Immature natural killer cell (primary cell): ENCODE measurements at places on chromosomes 2 and 18. TPM values are rescaled to one million over a fixed set of nuclear protein-coding genes. Genes with fewer than 3 reads are reported as not detected.

ZNF804A gene
- polyA plus RNA-seq: 0.03 TPM

RELCH gene
- polyA plus RNA-seq: 7.9 TPM

C2orf92 gene
- 0.37 TPM for polyA plus RNA-seq

- no peak for DNase-seq
These were observed 201.4 kb downstream of the CELF4 start for GRCh38 chr18:37364237-37364636.

DNA sequence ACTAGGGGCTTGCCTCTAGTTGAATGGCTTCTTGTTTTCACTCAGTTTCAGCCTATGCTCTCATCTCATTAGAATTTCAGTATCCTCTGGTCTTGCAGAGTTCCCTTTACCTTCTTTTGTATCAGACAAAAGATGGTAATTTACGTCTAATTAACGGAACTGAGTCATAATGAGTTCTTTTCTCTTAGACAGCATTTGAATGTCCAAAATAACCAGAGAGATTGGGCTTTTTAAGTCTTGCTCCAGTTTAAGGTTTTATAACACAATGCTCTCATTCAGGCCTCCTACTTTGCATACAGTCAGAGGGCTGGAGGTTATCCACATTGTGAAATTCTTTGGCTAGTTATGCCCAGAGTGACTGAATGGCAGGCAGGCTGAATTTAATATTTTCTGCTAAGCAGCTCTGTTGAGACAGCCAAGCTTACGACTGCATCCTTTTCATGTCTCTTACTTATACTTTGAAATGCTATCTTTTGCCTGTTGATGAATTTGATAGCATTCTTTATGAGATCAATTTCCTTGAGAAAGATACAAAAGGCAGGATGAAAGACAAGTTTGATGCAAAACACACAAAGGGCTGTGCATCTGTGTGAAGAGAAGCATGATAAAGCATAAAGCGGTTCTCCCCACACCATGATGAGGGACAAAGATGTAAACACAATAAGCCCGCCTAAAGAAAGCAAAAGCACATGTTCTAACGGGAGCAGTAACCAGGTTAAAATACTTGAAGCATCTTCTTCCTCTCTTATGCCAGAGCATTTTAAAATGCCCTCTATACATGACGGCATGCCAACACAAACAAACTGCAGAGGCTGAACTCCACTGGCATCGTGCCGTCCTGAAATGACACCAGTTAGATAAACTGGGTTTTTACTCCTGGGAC, 90.0 kb downstream of the CDH2 start:
- no peak for DNase-seq

DNA sequence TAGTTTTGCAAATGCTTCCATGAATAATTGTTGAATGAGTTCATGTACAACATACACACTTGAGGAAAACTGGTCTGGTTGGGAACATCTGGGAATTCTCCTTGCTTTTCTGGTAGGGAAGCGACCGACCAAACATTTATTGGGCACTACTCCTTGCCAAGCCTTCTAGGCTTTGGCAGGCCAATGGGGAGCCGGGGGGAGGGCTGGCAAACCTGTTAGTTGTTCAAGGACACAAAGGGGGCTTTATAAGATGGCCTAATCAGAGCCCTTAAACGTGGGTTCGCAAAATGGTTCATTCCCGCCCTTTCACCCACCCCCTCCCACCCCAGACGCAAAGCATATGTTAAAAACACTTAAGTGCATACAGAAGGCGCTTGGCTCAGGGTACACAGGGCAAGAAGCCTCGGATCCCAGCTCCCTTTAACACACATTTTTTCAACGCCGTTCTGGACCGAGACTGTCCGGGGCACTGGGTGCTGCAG, 844 bp upstream of the VSNL1 start:
- no peak for DNase-seq

GRCh38 chr2:8096484-8096883, 585.4 kb upstream of the ID2 start:
- DNase-seq: no peak

CERKL gene
- 15.5 TPM for polyA plus RNA-seq

EDAR gene
- not detected for polyA plus RNA-seq

DSC2 gene
- not detected for polyA plus RNA-seq

DNA sequence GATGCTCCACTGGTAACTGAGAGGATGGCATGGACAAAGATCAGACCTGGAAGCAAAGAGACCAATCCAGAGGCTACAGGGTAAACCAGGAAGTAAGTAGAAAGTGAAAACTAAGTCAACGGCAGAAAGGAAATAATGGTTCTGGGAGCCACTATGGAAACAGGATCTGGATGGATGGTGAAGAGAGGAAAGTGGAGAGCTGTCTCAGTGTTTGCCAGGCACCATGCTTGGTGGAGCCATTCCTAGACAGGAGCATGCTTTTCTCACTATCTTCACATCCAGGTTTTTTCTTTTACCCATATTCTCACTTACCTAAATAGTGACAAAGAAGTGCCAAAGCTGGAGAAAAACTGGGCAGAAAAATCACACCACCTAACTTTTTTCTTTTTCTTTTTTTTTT, 22.2 kb downstream of the ZNF521 start:
- no peak for DNase-seq

- DNase-seq: no peak
These were observed 95.1 kb downstream of the USP40 start for GRCh38 chr2:233471291-233472035.

DNA sequence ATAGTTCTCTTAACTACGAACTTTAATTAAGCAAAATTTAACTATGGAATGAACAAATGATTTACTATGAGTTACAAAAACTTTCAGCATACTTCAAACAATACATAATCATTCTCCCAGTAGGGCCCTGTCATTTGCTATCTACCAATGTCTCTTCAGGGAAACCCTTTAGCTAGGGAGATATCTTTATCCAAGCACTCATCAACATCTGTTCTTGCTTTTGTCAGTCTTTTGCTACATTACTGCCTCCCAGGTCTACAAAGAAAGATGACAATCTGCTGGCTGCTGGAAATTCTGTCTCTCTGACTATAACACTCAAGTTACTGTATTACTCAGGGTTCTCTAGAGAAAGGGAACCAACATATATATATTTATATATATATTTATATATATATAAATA, 1626.3 kb upstream of the CELF4 start:
- no peak for DNase-seq

DNA sequence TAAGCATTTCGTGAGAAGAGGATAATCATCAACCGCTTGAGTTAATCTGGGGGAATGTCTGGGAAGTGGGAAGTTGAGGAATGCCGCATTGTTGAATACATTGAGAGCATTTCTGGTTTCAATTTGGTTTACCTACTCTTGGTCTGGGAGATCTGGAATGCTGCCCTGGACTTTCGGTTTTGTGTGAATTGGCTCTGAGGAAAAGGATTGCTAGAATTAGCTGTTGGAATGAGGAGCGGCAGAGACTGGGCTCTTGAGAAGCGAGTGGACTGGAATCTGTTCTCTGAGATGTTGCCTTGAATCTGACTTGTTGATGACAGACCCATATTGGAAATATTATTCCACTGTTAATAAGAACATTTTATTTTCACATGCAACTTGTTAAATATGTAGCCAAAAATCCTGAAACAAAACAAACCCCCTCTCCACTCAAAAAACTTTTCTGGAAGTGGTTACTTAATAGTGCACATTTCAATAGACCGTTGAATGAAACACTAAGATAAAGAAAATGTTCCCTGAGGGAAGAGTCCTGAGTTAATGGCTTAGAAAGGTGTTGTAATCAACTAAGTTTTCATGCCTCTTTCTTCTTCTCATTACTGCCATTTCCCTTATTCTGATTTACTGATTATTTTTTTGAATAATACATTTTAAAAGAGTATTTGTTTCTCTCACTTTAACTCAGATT, 50.8 kb downstream of the PTPRM start:
- DNase-seq: no peak

- DNase-seq: no peak
These were observed 10.2 kb downstream of the INSIG2 start for GRCh38 chr2:118098307-118099030.

CAPN14 gene
- polyA plus RNA-seq: not detected

- no peak for DNase-seq
These were observed 181.0 kb downstream of the C1D start for GRCh38 chr2:67881816-67882215.

DNA sequence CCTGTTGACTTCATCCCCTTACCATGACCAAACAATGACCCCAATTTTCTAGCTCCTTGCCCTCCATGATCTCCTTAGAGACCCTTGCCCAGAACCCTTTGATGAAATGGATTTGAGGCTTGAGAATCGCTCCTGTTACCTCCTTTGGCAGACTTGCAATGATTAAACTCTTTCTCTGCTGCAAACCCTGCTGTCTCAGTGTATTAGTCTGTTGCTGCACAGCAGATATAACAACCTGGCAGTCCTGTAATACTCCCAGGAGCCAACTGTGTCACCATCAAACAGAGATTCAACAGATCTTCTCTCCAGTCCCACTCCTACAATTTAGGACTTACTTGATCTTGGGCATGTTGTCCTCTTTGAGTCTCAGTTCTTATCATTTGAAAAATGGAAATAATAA, 242.9 kb downstream of the HRH4 start:
- DNase-seq: no peak

DNA sequence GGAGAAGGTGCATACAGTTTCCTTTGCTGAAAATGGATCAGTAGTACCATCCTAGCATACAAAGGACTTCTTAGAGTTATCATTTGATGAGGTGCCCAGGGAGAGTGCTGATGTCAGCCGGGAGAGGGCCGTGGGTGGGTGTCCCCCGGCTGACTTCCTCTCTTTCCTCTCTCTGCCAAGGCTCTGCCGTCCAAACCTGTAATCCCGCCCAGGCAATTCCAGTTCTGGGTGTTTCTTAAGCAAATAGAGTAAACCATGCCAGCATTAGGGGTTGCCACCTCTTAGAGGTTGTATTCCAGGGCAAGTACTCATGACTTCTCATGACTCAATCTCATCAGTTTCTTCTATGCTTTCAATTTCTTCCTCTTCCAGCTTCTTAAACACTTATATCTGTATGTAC, 117.2 kb downstream of the GATA6 start:
- no peak for DNase-seq

- no peak for DNase-seq
These were observed 29.5 kb upstream of the MEIS1 start for GRCh38 chr2:66405473-66405872.

NPHP1 gene
- polyA plus RNA-seq: not detected

DNA sequence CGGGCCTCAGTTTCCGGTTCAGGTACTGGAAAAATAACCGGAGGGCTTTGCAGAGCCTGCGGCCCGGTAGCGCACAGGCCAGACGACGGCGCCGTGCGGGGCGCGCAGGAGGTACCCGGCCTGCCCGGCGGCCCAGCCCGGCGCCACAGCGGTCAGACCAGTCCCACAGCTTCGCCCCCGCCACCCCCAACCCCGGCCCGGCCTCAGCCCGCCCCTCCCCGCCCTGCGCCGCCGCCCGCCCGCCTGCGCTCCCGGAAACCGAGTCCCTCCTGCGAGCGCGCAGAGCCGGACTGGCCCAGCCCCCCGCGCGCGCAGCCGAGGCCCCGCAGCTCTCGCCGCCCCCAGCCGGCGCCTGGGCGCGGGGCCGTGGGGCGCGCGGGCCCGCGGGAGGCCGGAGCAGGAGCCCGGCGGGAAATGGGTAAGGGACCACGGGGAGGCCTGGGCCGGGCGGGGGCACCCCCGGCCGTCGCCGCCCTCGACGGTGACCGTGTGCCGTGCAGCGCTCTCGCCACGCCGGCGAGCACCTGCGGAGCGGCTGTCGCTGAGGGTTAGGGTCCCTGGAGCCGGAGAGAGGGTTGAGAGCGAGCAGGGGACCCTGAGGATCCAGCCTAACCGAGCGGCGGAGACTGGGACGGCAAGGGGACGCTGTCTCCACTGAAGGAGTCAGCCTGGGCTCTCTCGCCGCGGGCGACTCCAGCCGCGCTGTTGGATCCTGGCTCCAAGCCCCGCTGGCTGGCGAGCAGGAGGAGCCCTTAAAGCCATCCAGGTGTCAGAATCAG, 16.5 kb upstream of the PSD4 start:
- peak; percentile 55 for DNase-seq

GRCh38 chr2:151475071-151475470, 65.4 kb downstream of the RIF1 start:
- no peak for DNase-seq

SCRN3 gene
- 13.6 TPM for polyA plus RNA-seq

ACKR3 gene
- 5.9 TPM for polyA plus RNA-seq

COL5A2 gene
- not detected for polyA plus RNA-seq

- DNase-seq: no peak
These were observed 30.0 kb upstream of the YWHAQ start for GRCh38 chr2:9660781-9661180.

GRCh38 chr18:51151185-51151567, 46.3 kb downstream of the MEX3C start:
- DNase-seq: no peak

DNA sequence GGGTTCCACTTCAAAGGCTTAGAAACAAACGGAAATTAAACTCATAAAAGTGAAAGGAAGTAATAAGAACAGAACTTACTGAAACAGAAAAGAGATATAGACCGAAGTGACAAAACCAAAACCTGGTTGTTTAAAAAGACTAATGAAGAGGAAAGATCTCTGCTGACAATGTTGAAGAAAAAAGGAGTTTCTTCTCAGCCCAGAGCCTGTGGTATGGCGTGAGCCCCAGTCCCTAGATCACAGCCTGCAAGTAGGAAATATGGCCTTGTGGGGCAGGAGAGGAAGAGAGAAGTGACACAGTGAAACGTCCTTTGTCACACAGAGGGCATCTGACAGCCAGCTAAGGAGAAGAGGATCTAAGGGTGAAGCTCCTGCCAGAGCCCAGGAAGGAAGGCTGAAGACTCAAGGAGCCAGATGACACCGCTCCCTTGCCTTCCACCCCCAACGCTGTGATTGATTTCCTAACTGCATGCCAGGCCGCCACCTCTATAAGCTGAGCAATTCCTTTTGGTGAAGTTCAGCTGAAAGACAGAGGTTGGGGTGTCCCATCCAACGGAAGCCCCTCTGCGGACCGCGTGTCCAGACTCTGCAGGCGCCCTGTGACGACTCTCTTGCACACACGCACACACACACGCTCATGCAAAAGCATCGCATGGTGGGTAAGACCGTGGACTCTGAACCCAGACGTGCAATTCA, 141.1 kb downstream of the HDAC4 start:
- DNase-seq: peak; percentile 48

STARD6 gene
- not detected for polyA plus RNA-seq
